ENCODE measurements at places on chromosomes 13 and 19. TPM values are rescaled to one million over a fixed set of nuclear protein-coding genes. Genes with fewer than 3 reads are reported as not detected.
A peak's percentile ranks its signal among the peaks of the same experiment; 100 is the strongest.

GRCh38 chr19:2047449-2048103 lies 3.5 kb downstream of the MKNK2 start:
- no peak for DNase-seq

DNA sequence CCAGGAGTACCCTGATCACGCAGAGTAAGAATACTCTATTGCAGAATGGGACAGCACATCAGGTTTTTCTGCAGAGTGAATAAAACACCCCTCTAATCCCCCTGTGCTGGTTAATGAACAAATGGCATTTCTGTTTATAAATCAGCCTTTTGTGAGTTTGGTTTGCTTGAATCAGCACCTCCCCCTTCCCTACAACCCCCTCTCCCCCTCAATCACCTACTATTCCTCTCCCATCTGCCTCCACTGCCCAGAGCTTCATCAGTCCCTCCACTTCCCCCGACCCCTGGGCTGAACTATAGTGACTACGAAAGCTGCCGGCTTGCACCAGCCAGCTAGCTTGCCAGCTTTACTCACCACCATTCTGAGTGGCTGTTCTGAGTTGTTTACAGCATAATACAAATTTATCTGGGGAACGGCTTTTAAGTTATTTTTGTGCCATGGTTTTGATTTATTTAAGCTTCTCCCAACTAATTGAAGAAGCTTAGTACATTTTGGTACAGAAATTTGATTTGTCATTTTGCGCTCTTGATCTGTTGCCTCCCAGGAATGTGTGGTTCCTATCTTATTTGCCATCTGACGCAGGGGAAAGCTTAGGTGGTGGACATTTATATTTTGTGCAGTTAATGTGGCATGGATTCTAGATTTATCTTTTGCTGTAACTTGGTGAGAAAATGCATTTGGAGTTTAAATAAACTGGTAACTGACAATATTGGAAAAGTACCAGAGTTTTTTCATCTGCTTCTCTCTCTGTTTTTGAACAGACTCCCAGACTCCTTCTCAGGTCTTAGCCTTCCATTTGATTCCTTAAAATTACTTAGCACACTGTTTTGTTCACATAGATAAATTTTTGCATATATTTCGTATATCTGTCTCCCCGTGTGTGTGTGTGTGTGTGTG lies 41.7 kb upstream of the WDFY2 start:
- DNase-seq, result no peak

DNA sequence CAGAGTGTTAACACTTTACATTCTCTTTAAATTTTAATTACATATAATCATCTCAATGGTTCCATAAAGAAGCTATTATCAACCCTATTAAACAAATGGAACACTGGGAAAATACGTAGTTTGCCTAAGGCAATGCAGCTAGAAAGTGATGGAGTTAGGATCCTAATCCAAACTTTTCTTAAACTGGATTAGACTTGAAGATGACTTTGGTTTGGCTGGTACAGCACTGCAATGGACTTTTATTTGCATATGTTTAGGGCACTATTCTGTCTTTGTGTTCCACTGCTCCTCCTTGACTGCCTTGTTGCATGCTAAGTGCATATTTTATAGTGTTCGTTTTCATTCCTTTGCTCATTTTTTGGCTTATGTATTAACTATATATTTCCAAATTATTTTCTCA lies 133.5 kb upstream of the UFM1 start:
- DNase-seq, result no peak

GRCh38 chr13:49020940-49021553 lies 45.3 kb downstream of the FNDC3A start:
- DNase-seq, result no peak

DNA sequence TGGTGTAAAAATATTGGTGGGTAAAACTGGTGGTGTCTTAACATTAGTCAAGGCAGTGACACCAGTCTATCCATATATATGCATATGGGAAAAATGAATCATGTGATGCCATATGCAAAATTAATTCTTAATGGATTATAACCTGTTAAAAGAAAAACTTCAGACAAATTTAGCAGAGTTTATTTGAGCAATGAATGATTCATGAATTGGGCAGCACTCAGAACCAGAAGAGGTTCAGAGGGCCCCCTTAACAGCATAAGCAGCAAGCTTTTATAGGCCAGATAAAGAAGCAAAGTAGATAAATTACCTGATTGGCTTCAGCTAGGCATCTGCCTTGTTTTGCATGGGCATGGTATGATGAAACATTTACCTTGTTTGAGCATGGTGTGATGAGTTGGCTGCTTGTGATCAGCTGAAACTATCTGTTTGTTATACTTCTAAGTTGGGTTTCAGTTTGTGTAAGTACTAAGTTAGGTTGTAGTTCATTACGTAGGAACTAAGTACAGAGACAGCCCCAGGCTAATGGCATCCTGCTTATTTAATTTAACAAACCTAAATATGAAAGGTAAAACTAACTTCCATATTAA lies 66.6 kb downstream of the DNAJC15 start:
- no peak for DNase-seq

DNA sequence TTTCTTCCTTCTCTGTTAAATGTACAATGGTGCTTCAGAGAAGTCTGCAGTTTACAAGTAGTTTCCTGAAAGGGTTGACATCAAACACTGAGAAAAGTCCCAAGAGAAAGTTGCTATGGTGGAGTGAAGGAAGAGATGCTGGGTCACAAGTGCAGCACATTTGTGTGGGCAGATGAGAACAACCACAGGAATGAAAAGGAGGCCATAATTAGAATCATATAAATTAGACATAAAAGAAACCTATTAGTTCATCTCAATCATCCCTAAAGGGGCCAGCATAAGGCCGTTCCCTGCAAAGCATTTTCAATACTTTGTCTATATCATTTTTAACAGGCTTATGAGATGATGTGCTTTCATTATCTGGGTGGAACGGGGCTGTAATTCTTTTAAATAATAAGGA lies 359.2 kb downstream of the IRS2 start:
- DNase-seq, result no peak

DNA sequence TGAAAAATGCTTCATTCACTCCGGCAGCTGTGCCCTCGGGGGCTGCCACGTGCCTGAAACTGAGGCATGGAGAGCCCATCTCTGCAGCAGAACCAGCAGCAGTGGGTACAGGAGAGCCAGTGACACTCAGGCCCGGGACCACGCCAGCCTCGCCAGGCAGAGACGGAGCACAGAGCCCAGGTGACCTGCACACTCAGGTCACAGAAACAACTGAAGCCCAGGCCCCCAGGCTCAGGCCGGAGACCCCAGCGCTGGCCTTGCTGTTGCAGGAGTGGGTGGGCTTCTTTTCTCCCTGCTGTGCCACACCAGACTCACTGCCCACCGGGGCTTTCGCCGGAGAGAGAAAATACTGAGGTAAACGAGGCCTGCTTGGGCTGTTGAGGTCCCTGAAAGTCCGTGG lies 117.3 kb downstream of the SOX1 start:
- no peak for DNase-seq

- DNase-seq, result no peak
These were observed 5.2 kb downstream of the HSH2D start for GRCh38 chr19:16148443-16149229.

- DNase-seq, result no peak
These were observed 7.2 kb downstream of the TMEM38A start for GRCh38 chr19:16668176-16668575.

- DNase-seq, result no peak
These were observed 201.5 kb upstream of the GPR12 start for GRCh38 chr13:26961890-26962615.

GRCh38 chr19:9018163-9018875 lies 8.1 kb upstream of the MUC16 start:
- no peak for DNase-seq

DNA sequence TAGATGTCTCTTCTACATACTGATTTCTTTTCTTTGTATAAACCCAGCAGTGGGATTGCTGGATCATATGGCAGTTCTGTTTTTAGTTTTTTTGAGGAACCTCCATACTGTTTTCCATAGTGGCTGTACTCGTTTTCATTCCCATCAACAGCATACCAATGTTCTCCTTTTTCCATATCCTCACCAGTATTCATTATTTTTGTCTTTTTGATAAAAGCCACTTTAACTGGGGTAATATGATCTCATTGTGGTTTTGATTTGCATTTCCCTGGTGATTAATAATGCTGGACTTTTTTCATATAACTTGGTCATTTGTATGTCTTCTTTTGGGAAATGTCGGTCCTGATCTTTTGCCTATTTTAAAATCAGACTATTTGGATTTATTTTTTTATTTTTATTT lies 108.5 kb downstream of the PAN3 start:
- no peak for DNase-seq

GRCh38 chr13:26719356-26719945 lies 41.1 kb downstream of the GPR12 start:
- DNase-seq, result no peak

- DNase-seq, result no peak
These were observed 2.1 kb upstream of the TUBA3C start for GRCh38 chr13:19183676-19184075.

GRCh38 chr19:38433268-38433733 lies at the start of gene RYR1:
Gene RYR1, plus strand, starts transcription at chr19:38433691. Its CDS starts 139 bp downstream, at chr19:38433830.
- DNase-seq, result no peak

GRCh38 chr19:41821003-41821735 lies 23.3 kb downstream of the LYPD4 start:
- DNase-seq, result no peak

DNA sequence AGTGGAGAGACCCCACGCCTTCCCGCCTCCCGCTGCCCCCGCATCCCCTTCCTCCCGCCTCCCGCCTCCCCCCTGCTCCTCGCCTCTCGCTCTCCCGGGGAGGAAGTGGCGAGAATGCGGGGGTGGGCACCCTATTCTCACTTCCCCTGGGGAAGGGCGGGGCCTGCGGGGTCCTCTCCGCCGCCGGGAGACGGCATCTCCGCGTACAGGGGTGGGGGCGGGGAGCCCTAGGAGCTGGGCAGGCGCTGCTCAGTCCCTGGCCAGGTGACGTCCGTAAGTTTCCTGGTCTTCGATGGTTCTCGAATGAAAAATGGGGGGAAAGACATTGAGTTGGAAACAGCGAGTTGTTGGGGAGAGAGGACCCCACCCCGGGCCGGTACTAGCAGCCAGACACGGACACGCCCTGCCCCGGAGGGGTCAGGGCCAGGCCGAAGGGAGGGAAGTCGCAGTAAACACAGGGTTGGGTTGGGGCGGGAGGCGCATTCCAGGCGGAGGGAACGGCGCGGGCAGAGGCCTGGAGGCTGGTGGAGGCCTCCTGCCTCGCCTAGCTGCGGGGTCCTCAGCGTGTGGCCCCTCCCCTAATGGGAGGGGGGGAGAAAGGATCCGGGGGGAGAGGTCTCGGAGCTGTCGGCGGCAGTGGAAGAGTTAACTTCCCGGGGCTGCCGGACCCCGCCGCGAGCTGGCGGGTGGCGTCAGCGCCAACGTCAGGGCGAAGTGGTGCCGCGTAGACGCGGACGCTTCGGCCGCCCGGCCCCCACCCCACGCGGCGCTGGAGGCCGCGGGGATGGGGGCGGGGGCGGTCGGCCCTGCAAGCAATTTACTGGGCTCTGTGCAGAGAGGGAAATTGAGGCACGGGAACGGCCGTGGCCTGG lies 10.4 kb upstream of the JUND start:
- DNase-seq, result peak; percentile 85

GRCh38 chr19:4376028-4376670 lies 24.2 kb downstream of the SH3GL1 start:
- no peak for DNase-seq

DNA sequence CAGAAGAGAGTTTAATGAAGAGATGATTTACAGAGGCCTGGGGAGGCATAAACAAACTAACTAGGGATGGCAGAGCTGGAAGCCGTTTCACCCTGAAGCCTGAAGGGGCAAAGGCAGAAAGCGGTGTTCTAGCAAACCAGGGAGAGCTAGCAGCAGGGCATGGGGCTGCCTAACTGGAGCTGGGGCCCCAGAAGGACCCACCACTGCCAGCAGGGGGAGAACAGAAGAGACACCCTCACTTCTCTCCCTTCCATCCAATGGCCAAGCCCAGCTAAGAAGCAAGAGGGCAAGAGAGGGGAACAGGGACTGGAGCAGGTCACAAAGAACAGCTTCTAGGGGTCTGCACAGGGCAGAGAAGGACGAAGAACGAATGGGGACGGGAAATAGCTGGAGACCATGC lies 195.5 kb downstream of the KATNAL1 start:
- DNase-seq, result no peak

GRCh38 chr19:49295208-49295880 lies 29.6 kb downstream of the SLC6A16 start:
- no peak for DNase-seq

- no peak for DNase-seq
These were observed 583.0 kb upstream of the SPRY2 start for GRCh38 chr13:80923907-80924306.

GRCh38 chr13:49587311-49587847 lies 2.0 kb upstream of the RCBTB1 start:
- no peak for DNase-seq

DNA sequence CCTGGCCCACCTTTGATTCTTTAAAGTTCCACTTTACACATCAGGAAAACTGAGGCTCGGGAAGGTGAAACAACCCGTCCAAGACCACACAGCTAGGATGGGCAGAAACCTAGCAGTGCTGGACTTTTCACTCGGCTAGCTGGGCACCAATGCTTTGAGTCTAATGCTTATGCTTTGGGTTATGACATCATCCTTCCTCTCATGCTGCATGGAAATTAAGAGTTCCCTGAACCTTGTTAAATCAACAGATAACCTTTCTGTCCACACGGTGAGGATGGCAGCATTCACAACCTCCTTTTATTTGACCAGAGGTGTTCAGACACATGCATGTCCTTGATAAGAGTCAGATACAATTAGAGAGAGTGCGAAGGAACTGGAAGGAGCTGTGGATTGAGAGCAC lies 138.4 kb downstream of the UQCRFS1 start:
- DNase-seq, result no peak

DNA sequence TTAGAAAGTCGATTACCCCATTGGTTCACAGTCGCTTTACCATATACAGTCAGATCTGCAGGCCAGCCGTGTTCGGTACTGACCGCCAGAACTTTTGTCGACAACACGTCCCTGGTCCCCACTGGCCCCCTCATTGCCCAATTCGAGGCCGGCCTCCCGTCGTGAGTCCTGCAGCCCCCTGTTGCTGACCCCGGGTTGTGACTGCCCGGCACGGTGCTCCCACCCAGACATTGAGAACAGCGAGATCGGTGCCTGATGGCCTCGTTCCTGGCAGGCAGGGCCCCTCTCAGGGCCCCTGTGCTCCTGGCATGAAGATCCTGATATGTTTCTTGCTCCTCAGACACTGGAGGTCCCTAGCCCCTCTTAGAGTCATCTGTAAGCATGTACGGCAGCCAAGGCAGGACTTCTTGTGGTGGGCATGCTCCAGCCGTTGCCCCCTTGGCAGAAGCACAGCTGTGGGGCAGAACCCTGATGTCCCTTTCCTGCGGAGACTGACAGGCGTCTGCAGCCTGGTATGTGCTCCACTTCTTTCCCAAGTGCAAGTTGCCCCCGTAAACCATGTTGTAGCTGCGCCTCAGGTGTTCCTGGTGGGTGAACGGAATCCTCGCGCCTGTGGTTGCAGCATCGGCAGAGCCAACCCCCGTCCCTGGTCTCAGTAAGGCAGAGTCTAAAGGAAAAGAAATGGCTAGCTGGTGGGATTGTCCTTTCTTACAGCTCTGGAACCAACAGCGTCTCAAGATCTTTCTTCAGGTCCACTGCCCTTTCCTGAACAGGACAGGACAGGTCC lies 123.2 kb upstream of the SPACA7 start:
- DNase-seq, result no peak

The RPL21 gene
- 7,509 TPM for polyA plus RNA-seq

The ZIC2 gene
- polyA plus RNA-seq, result not detected

The C19orf67 gene
- polyA plus RNA-seq, result not detected

The SLITRK6 gene
- not detected for polyA plus RNA-seq

The CEBPA gene
- polyA plus RNA-seq, result 0.20 TPM

The SHC2 gene
- not detected for polyA plus RNA-seq

The CD177 gene
- polyA plus RNA-seq, result not detected

The HCN2 gene
- polyA plus RNA-seq, result not detected

The LYPD4 gene
- not detected for polyA plus RNA-seq

The URAD gene
- polyA plus RNA-seq, result not detected

The FUT2 gene
- polyA plus RNA-seq, result 0.59 TPM

The NLRP5 gene
- polyA plus RNA-seq, result not detected

The ZNF556 gene
- polyA plus RNA-seq, result not detected

Measured in CD4-positive, alpha-beta memory T cell (primary cell).